ENCODE measurements at places on chromosomes 3 and 15.

DNA sequence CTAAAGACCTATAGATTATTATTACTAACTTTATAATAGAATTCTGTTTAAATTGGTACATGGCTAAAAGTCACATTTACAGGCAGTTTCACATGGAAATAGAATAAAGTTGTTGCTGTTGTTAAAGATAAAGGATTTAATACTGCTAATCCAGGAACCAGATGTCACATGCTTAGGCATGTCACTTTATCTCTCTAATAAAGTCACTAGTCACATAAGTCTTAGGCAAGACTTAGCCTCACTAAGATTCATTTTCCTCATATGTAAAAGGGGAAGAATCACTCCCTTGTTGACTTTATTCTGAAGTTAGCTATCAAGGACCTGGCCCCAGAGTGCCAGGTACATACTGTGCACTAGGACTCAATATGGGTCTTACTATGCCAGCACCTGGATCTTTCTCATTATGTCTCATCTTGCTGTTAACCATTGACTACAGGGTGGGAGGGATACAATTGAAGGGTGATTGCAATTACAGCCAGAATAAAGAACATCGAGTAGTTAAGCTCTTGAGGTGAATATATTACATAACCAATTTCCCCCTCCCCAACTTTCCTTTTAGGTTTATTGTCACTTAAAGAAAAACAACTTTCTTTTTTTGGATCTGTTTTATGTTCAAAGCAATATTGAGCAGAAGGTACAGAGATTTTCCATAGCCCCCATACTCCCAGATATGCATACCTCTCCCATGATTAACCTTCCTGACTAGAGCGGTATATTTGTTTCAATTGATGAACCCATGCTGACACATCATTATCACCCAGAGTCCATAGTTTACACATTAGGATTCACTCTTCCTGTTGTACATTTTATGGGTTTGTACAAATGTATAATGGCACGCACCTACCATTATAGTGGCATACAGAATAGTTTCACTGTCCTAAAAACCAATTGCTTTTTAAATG, 36.6 kb downstream of the LNP1 start:
- DNase-seq, result no peak

DNA sequence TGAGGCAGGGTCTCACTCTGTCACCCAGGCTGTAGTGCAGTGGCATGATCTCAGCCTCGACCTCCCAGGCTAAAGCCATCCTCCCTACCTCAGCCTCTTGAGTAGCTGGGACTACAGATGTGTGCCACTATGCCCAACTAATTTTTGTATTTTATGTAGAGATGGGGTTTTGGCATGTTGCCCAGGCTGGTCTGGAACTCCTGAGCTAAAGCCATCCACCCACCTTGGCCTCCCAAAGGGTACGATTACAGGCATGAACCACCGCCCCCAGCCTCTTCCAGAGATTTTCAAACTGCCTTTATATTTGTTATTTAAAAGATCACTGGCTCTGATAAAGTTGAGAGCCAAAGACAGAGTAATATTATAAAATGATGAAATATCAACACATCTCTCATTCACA, 37.3 kb downstream of the BSN start:
- no peak for DNase-seq

DNA sequence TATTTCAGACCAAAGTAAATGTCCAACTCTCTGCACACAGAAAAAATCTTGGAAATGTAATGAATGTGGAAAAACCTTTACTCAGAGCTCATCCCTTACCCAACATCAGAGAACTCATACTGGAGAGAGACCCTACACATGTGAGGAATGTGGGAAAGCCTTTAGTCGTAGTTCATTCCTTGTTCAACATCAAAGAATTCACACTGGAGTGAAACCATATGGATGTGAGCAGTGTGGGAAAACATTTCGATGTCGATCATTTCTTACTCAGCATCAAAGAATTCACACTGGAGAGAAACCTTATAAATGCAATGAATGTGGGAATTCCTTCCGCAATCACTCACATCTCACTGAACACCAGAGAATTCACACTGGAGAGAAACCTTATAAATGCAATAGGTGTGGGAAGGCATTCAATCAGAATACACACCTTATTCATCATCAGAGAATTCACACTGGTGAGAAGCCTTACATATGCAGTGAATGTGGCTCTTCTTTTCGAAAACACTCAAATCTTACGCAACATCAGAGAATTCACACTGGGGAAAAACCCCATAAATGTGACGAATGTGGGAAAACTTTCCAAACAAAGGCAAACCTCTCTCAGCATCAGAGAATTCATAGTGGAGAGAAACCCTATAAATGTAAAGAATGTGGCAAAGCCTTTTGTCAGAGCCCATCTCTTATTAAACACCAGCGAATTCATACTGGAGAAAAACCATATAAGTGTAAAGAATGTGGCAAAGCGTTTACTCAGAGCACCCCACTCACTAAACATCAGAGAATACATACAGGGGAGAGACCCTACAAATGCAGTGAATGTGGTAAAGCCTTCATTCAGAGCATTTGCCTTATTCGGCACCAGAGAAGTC, 8.0 kb upstream of the ZNF501 start:
- DNase-seq, result no peak

DNA sequence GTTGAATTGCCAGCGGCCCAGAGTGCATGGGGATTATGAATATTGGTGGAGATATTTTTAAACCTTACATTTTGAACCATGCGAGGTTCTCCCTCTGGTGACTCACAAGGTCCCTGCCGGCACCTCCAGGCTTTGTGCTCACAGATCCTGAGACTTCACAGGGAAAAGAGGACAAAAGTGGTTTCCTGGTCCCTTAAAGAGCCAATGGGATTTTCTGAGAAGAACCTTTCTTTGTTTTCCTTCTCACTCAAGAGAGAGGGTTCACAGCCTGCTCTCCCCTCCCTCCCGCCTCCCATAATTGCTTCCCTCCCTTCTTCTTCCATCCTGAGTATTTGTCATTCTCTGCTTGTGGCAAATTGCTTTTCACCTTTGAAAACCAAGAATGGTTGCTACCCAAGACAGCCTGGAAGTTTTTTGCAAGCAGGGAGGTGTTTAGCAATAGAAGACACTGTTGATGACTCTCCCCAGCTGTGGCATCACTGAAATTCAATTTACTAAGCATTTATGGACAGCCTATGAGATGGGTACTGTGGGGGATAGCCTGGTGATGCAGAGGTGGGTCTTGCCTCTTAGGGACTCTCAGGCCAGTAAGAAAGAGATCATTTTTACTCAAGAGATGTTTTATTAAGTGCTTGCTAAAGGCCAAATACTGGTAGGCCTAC, 76.6 kb downstream of the CPN2 start:
- DNase-seq, result no peak

DNA sequence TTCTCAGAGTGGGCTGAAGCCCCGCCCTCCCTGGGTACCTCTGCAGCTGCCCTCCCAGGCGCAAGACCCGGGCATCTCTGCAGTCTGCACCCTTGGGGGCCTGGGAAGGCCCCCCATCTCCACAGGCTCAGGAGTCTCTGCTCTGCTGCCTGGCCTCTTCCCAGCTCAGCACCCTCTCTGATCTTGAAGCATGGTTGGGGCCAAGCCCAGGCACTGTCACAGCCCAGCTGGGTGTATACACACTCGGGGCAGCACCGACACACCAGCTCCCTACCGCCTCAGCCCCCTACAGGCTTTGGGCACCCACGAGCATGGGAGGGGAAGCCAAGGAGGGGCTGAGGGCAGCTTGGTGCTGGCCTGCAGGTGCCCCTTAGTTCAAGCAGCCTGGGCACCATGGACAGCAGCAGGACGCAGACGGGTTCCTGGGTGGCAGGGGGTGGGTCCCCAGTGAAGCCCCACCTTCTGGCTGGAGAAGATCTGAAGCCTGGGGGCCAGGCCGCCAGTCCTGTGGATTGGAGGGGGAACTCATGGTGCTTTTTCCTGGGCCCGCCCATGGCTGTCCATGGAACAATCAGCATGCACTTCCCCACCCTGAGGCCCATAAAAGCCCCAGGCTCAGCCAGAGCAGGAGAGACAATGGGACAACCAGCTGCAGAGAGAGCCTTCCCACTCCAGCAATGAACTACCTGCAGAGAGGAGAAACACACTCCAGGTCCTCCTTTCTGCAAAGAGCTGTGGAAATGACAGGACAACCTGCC, 170.6 kb downstream of the TJP1 start:
- no peak for DNase-seq

GRCh38 chr3:40465456-40465855, 8.3 kb downstream of the RPL14 start:
- DNase-seq, result no peak

DNA sequence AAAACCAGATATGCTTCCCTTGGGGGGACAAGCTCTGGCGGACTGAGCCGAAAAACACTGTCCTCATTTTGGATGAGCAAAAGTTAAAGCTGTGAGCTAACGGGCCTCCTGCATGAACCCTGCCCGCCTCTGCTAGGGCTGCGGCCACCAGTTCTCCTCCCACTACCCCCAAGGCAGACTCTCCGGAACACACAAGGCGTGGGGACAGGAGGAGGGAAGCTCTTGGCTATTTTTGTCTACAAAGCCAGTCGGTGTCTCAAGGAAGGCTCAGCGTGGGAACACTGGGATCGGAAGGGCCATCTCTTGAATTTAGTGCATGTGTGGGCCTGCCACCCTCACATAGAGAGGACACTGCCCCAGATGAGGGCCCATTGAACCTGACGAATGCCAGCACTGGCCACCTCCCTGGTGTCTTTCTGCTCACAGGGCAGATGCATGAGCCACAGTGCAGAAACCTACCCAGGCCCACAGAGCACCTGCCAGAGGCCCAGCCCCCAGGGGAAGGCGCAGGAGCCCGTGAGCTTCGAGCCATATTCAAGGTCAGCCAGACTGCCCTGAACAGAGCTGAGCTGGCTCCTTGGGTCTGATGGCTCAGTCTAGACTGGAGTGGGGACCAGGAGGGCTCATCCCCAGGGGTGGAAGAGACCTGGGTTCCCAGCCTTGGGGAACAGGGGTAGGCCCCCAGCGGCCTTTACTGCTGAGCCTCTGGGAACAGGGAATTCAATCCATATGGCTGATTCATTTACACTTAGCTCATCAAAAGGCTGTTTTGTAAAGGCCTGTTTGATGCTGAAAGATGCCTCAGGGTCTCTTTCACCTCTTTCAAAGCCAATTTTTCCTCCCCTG, 38.3 kb downstream of the HCN4 start:
- no peak for DNase-seq

GRCh38 chr3:161977063-161977462, 480.5 kb downstream of the OTOL1 start:
- no peak for DNase-seq

DNA sequence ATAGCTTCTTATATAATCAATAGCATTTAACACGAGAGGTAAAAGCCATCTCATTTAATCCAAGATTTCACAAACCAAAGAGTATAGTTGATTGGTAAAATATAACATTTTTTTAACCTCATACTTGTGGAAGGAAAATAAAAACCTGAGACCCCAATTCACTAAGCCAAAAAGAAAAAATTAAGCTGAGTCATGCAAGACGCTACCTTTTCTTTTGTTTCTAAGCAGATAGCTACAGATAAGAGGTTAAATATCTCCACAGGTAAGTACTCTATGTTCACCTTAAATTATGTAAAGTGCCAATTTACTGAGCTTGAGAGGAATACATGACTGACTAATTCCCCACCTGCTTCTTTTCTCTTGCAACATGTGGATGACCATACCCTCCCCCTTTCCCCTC, 656.4 kb downstream of the MECOM start:
- no peak for DNase-seq

DNA sequence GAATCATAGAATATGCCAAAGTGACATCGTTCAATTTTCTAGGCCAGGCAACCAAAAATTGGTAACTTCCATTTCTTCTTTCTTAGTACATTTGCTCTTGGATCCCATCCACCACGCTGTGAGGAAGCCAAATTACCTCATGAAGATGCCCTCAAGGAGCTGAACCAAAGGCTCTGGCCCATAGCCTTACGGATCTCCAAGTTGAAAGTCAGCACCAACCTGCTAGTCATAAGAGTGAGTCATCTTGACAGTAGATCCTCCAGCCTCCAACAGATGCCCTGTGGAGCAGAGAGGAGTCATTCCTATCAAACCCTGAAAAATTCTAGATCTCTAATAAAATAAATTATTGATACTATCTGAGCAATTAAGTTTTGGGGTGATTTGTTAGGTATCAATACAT, 322.5 kb upstream of the COL8A1 start:
- no peak for DNase-seq

GRCh38 chr3:176814285-176814684, 383.0 kb downstream of the TBL1XR1 start:
- DNase-seq, result peak; percentile 81

GRCh38 chr3:127286571-127287140, 1.2 kb downstream of the PRR20G start:
- DNase-seq, result no peak

Data from hepatocyte (in vitro differentiated cells).